ENCODE measurements at places on chromosomes 6 and 20.

DNA sequence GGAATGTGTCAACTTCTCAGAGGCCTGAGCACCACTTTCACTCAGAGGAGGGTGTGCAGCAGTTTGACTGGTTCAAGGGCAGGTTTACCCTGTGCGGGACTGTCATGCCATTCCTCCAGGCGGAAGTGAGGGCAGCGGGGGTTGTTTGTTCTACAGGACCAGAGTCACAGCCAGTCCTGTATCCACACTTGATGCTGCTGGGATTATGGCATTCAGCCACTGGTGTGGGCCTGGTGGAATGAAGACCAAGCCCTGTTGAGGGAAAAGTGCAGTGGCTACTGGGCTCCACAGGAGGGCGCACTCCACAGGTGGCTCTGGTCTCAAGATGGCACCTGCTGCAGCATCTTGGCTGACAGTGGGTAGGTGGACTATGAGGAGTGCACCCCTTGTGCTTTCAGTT lies 14.8 kb downstream of the SEMG2 start:
- DNase-seq = no peak

GRCh38 chr6:139765825-139766285 lies 391.4 kb upstream of the CITED2 start:
- no peak for DNase-seq

GRCh38 chr20:57840066-57840465 lies 130.3 kb upstream of the PMEPA1 start:
- DNase-seq = no peak

GRCh38 chr20:12086359-12086758 lies 168.7 kb downstream of the BTBD3 start:
- DNase-seq = no peak

- DNase-seq = no peak
These were observed 15.2 kb downstream of the ZBP1 start for GRCh38 chr20:57605045-57605444.

DNA sequence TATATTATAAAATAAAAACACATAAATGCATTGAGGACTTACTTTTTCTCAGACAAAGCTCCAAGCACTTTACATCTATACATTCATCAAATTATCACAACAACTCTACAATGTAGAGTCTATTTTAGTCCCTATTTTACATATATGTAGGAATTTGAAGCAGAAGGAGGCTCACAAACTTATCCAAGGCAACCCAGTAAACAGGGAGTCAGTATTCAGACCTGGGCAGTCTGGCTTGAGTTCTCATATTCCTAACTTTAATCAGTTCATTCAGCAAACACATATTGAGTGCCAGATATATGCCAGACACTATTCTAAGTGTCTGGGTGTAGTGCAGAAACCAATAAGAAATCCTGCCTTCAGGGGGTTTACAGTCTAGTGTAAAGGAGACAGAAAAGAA lies 129.2 kb downstream of the C6orf58 start:
- DNase-seq = no peak

DNA sequence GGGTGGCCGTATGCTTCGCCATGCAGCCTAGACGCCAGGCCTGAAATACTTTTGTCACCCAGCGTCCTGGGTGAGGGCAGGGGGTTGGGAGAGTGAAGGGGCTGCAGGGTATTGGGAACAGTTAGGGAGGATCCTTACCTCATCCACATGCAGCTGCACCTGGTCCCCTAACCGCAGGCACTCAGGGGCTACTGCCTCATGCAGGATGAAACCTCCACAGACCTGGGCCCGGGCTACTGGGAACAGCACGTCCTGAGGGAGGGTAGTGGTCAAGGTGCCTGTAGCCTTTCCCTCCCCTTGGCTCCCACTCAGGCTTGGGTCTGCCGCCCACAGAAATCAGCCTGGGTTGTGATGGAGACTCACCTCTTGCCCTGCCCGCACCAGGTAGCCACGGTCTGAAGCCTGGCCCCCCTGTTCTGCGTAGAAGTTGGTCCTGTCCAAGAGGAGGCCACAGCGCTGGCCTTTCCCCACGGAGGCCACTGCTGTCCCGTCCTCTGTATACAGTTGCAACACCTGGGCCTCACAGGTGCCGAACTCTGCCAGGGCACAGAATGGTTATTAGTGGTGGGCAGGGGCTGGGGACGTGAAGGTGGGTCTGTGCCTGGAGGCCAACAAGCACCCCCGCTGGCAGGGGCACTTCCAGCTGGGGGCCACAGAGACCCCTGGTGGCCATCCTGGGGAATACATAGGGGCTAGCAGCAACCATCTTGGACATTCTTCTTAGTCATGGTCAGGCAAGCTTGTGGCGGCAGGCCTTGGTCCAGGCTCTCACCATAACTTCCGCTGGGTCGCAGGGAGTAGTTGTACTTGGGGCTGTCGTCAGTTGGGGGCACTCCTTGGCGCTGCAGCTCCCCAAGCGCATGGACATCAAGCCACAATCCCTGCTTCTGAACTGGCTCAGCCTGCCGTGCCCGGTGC lies 8.6 kb downstream of the AARS2 start:
- no peak for DNase-seq

GRCh38 chr6:1306133-1306532 lies 5.8 kb upstream of the FOXQ1 start:
- no peak for DNase-seq

- no peak for DNase-seq
These were observed 9.5 kb upstream of the UQCC2 start for GRCh38 chr6:33720998-33721397.

GRCh38 chr6:3882431-3882830 lies 33.3 kb downstream of the FAM50B start:
- no peak for DNase-seq

GRCh38 chr20:40993794-40994540 lies 34.7 kb upstream of the TOP1 start:
- DNase-seq = no peak

- no peak for DNase-seq
These were observed 86.9 kb downstream of the LYRM4 start for GRCh38 chr6:5173810-5174209.

DNA sequence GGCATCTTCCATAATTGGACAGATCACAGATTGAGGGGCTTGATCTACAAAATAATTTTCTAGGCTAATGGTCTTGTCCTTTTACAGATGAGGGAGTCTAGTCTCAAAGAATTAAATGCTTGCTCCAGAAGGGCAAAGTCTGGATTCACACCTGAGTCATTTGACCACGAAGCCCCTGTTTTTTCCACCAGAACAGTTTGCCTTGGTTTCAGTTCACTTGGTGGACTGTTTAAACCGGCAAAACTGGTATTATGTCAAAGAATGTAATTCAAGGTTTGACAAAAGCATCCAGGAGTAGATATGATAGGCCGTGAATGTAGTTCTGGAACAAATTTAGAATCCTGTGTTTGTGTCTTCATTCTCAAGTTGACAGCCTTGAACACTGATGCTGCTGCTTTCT lies 3.3 kb downstream of the MYO6 start:
- DNase-seq = no peak

- DNase-seq = no peak
These were observed 1021.6 kb upstream of the MAP3K7 start for GRCh38 chr6:91608428-91608827.

GRCh38 chr6:18684343-18684742 lies 297.2 kb downstream of the RNF144B start:
- no peak for DNase-seq

DNA sequence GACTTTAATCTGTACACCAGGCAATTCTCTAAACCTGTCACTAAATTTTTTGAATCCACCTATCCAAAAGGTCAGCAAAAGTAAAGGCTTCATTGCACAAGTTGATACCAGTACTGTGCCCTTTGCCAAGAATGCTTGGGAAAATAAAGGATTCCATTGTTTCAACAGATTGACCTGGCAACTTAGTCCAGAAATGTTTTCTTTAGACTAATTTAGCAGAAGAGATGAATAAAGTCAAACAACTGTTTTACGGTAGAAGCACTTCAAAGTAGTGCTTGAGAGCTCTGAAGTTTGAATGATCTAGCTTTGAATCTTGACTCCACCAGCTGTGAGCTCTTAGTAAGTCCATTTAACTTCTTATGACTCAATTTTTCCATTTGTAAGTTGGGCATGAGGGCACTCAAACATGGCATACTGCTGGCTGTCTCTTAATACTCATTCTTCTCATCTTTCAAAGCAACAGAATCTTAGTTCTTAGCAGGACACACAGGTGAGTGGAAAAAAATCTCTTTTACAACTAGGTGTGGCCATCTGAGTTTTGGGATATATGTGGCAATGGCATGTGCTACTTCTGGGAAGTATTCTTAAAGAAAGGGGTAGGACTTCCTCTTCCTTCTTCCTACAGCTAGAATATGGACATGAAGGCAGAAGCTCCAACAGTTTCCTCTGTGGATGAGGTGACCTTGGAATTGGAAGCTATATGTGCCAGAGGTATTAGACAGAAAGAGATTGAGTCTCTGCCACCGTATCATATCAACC lies 55.9 kb upstream of the LOC128125822 start:
- no peak for DNase-seq

DNA sequence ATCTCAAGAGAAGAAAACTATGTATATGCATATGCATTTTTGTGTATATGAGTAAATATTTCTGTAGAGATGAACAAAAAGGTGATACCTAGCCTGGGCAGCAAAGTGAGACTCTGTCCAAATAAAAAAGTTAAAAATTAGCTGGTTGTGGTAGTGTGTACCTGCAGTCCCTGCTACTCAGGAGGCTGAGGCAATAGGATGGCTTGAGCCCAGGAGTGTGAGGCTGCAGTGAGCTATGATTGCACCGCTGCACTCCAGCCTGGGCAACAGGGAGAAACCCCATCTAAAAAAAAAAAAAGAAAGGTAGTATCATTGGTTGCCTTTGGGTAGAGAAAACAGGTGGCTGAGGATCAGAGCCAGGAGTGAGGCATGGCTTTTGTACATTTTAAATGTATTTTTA lies 50.9 kb downstream of the KLHL31 start:
- no peak for DNase-seq

GRCh38 chr20:36411861-36412454 lies 105.8 kb downstream of the DLGAP4 start:
- DNase-seq = no peak

DNA sequence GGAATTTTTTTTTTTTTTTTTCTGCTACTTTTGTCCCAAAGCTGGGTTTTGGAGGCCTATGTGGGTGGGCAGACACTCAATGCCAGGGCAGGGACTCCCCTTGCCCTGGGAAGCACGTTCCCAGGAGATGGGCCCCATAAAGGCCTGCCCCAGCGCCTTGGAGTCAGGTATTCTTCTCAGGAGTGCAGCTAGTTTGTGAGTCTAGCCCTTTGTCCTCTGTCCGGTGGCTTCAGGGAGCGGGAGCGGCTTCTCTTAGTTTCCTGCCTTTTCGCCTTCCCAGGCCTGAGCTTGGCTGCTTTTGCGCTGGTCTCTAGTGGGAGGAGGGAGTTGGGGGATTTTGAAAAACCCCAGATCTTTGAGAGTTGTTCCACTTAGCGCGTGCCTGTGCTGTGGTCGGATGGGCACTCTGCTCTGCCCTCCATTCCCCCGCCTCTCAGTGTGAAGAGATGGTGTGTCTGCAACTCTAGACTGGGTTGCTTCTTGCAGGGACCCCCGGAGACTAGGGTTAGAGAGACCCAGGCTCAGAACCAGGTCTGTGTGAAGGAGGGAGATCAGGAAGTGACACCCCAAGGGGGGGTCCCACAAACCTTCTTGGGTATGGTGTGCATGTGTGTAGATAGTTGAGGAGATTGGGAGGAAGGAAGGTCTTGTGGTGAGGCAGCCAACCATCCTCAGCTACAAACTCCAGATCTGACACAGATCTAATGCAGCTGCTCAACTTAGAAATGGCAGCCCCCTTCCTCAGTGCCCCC lies 1.3 kb downstream of the PLCG1 start:
- no peak for DNase-seq

DNA sequence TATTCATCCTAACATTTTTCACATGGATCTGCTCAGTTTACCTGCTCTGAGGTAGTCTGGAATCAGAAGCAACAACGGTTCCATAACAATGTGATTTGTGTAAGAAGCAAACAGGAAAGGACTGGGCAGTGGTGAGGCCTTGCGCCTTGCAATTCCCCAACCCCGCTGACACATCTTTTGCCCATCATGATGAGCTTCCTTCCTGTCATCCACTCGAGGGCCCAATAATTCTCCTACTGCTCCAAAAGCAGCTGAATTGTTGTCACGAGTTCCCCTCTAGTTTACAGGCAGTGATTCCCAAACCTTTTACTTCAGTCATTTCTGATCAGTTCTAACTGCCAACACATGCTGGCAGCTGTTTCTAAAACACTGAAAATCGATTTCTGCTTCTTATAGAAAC lies 22.9 kb downstream of the STX7 start:
- DNase-seq = no peak

DNA sequence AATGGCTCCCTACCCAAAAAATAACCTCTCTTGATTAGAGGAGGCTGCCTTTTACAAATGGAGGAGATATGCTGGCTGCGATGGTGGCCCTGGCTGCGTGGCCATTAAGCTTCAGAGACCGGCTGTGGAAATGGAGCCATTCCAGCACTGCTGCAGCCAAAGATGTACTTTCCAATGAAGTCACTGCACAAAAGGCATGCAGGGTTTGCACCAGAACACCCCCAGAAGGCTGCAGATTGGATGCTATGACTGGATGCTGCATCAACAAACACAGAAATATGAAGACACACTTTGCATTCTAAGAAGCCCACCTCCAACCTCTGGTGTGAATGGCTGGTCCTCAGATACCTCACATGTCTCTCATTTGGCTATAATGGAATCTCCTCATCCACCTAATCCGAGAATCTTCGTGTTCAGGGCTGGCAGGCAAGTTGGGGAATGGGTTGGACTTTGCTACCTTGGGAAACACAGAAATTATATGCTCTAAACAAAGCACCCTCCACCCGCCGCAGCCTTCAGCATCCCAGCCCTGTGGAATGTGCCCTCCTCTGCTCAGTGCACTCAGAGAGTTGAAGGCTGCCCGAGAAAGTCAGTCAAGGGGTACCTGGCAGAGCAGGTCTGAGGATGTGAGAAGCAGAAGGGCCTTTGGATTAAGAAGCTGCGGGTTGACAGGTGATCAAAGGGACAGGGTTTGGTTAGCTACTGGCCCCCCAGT lies 35.3 kb downstream of the APCDD1L start:
- DNase-seq = no peak

DNA sequence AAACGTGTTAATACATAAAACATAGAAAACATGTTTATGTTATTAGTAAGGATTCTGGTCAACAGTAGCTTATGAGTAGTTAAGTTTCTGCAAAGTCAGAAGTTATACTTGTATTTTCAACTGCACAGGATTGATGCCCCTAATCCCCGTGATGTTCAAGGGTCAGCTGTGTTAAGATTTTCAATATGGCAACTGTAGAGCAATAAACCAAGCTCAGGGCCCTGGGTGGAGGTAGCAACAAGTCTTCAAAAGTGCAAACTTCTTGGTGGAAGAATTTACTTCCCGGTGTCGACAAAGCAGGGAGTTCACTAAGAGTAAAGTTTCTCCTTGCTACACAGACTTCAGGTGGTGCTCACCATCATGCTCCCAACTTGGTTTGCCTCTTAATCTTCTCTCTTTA lies 4.1 kb upstream of the BCAS1 start:
- DNase-seq = no peak

DNA sequence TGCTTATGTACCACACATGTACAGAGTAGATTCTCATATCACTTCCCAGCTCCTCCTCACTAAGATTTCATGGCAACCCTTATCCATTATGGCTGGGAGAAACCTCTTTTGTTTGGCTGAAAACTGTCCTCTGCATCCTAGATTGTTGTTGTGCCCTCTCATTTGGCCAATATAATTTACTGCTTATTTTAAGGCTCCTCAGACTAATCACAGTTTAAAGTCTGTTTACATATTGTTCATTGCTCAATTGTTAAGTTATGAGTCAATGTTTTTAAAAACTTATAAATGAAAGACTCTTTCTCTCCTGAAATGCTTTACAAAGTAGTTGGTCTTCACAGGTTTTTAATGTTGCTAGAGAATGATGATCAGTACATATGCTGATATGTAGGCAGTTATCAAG lies 57.3 kb downstream of the FAM83B start:
- DNase-seq = no peak

GRCh38 chr20:45266977-45267376 lies 12.6 kb upstream of the SLPI start:
- no peak for DNase-seq
